Activated T-cell treated with anti-CD3 and anti-CD28 coated beads for 4 hours (primary cell): ENCODE measurements at places on chromosomes 5 and 9.
A peak's percentile ranks its signal among the peaks of the same experiment; 100 is the strongest.

- DNase-seq, result peak; percentile 37
Measured at GRCh38 chr5:126780165-126780827, 3.4 kb downstream of the LMNB1 start.

GRCh38 chr9:25472681-25473080, 205.6 kb downstream of the TUSC1 start:
- DNase-seq, result no peak

- DNase-seq, result no peak
Measured at GRCh38 chr5:60856066-60856465, 12.0 kb upstream of the ELOVL7 start.

- no peak for DNase-seq
Measured at GRCh38 chr5:116075191-116075831, 9.5 kb upstream of the COMMD10 start.

DNA sequence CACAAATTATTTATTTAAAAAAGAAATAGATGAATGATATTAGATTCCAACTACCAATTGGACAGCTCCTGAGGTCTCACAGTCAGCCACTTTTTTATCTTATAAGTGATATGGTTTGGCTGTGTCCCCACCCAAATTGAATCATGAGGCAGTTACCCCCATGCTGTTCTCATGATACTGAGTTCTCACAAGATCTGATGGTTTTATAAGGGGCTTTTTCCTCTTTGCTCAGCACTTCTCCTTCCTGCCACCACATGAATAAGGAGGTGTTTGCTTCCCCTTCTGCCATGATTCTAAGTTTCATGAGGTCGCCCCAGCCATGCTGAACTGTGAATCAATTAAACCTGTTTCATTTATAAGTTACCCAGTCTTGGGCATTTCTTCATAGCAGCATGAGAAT, 12.9 kb downstream of the NLN start:
- DNase-seq, result no peak
